Thoracic aorta (tissue), 2 donors: ENCODE measurements at places on chromosomes 2 and 18. TPM values are rescaled to one million over a fixed set of nuclear protein-coding genes. Genes with fewer than 3 reads are reported as not detected.

SNORC gene
- total RNA-seq, result 0.41 TPM

TTC27 gene
- 11.9 TPM for total RNA-seq

LIPG gene
- total RNA-seq, result 30.5 TPM

HAAO gene
- total RNA-seq, result 25.3 TPM

C2orf92 gene
- total RNA-seq, result 13.7 TPM

PDE1A gene
- 31.7 TPM for total RNA-seq

ANKRD30BL gene
- not detected for total RNA-seq

ADCYAP1 gene
- 15.3 TPM for total RNA-seq

AOX1 gene
- 56.1 TPM for total RNA-seq

VIL1 gene
- total RNA-seq, result not detected

CYP1B1 gene
- total RNA-seq, result 27.1 TPM

TCF23 gene
- total RNA-seq, result not detected

THSD7B gene
- total RNA-seq, result 0.95 TPM

TOGARAM2 gene
- 2.4 TPM for total RNA-seq

CFC1 gene
- total RNA-seq, result not detected

ALLC gene
- total RNA-seq, result not detected

VWA3B gene
- total RNA-seq, result 0.27 TPM

LYG1 gene
- not detected for total RNA-seq

FOXD4L1 gene
- not detected for total RNA-seq

SERPINB3 gene
- not detected for total RNA-seq

RNU2-63P gene
- total RNA-seq, result not detected

RAX gene
- not detected for total RNA-seq

NPHP1 gene
- total RNA-seq, result 9.2 TPM

STPG4 gene
- total RNA-seq, result not detected

ALPI gene
- total RNA-seq, result not detected

POTEJ gene
- not detected for total RNA-seq

C1QL2 gene
- total RNA-seq, result not detected

CNDP1 gene
- total RNA-seq, result not detected

LRRTM1 gene
- total RNA-seq, result not detected

DCDC2C gene
- total RNA-seq, result 6.6 TPM

DNAH6 gene
- 0.85 TPM for total RNA-seq

MOGAT1 gene
- not detected for total RNA-seq

NYAP2 gene
- 0.14 TPM for total RNA-seq

ATP8B1 gene
- 68.7 TPM for total RNA-seq

FOSL2 gene
- total RNA-seq, result 311 TPM

MRPL19 gene
- total RNA-seq, result 36.0 TPM

SEC11C gene
- 37.4 TPM for total RNA-seq

CNNM3 gene
- total RNA-seq, result 11.5 TPM

G6PC2 gene
- total RNA-seq, result not detected

SLC16A14 gene
- 0.54 TPM for total RNA-seq

TMEM37 gene
- total RNA-seq, result 4.9 TPM

LCT gene
- not detected for total RNA-seq

KRTCAP3 gene
- total RNA-seq, result not detected

KIAA2012 gene
- total RNA-seq, result not detected

CAPN14 gene
- 0.14 TPM for total RNA-seq

PLEK gene
- total RNA-seq, result 16.2 TPM

FAHD2B gene
- total RNA-seq, result 6.6 TPM

ALPG gene
- not detected for total RNA-seq

ANKRD29 gene
- 5.6 TPM for total RNA-seq

LINC00305 gene
- not detected for total RNA-seq

SOX11 gene
- not detected for total RNA-seq

CYS1 gene
- 13.5 TPM for total RNA-seq

ACOXL gene
- total RNA-seq, result not detected

HYCC2 gene
- 25.0 TPM for total RNA-seq

CHRND gene
- not detected for total RNA-seq

SERPINB4 gene
- total RNA-seq, result not detected

PLB1 gene
- total RNA-seq, result 19.2 TPM

APCDD1 gene
- 38.2 TPM for total RNA-seq
